ENCODE measurements at places on chromosomes 12 and 14.
A peak's percentile ranks its signal among the peaks of the same experiment; 100 is the strongest.

DNA sequence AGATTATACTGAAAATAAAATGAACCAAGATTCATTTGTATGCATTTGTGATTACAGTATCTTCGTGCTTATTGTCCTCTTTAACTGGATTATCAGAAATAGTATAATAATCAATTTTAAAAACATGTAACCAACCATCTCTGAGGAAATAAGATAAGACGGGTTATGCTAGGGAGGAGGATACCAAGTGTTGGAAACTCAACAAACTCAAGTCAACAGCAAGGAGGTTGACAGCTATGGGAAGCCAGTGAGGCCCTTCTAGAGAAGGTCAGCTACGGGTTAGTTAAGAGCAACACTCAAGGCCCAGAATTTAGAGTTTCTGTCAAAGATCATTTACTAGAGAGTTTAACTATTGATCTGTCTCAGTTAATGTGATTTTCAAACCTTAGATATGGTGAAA is 137.2 kb downstream of the PDZRN4 start:
- DNase-seq = no peak

DNA sequence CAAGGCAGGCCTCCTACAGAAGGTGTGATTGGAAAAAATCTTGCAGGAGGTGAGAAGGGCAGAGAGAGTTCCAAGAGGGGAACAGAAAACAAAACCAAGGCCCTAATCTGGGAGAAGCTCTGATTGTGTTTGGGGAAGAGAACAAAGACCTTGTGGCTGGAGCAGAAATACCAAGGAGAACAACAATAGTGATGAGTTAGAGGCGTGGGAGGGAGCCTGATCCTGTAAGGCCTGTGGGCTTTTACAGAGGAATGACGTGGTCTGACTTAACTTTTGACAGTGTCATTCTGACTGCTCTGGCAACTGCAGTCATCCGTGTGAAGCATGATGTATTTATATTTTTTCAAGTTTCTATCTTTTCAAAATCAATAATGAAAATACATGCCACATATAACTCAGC is 200.6 kb downstream of the ANO4 start:
- DNase-seq = peak; percentile 51

DNA sequence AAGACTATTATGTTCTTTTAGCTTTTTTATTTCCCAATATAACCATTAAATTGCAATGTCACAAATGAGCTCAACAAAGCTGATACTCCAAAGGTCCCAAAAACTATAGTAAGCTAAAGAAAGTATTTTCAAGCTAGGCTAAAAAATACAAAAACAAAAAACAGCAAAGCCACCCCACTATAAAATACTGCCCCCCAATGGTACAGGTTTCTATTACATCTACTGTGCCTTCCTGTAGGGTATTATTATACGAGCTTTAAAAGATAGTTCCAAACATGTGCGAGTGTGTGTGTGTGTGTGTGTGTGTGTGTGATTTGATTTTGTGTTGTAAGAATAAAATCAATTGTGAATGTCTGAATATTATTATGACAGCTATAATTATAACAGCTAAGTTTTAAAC is 1.1 kb downstream of the IFNG start:
- peak; percentile 50 for DNase-seq

DNA sequence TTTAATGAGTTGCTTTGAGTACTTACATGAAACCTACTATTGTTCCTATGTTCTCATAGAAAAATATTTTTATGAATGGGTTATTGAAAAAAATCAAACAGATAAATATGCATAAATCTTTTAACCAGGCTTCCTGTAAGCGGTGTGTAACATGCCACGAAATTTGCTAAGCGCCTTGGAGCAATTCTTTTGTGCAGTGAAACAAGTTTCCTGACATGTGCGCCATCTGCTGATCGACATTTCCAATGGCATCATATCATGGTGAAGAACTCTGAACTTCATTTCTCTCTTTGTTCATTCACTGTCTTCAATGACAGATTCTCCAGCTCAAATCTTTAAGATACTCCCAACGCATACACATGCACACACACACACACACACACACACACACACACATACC is 145.6 kb upstream of the NAV3 start:
- peak; percentile 10 for DNase-seq

DNA sequence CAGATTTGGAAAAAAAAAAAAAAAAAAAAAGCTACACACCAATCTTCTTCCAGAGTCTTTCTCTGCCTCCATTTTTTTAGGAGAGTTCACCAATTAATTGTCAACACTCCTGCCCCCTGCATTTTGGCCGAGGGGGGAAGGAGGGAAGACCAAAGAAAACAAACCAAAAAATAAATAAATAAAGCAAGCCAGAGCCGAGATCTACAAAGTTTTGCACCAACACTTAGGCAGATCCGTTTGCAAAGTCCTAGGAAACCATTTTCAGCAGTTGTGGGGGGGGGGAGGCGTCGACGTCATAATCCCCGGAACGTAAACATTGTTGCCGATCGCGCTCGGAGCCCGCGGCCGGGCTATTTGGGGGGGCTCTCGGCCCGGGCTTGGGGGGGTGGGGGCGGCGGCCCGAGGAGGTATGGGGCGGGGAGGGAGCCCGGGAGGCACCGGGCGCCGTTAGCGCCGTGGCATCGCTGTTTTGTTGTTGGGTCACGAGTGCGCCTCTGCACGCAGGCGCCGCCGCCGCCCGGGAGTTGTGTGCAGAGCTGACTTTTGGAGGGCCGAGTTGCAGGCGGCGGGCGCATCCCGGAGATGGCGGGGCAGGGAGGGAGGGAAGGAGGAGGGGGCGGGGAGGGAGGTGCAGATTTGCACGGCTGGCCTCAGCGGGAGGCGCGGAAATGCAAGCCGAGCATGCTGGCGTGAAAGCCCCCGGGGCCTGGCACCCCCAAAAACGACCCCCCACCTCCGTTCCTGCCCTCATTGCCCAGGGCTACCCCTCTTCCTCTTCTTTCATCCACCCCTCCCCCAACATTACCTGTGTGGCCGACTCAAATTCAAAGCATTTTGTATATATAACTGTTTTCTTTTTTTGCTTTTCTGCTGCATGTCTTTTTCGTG is 598 bp downstream of the KDM2B start:
- peak; percentile 63 for DNase-seq

DNA sequence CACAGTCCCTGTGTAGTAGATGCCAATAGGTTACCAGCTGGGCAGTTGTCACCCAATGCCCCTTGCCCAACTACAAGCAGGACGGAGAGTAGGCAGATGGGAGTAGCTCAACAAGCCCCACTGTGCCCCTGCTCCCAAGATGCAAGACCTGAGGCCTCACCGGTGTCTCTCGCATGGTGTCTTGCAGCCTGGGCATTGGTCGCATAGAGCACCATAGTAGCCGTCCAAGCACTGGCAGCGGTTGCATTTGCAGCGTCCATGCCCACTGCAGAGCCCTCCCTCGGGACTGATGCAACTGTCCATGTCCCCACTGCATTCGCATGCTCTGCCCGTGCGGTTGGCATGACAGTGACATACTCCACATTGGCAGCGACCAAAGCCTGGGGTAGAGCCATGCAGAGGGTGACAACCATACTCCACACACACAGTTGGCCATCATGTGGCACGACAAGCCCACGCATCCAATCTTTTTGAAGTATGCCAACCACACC is 11.9 kb upstream of the CSAD start:
- DNase-seq = no peak
